ENCODE measurements at places on chromosomes 3 and 15. TPM values are rescaled to one million over a fixed set of nuclear protein-coding genes. Genes with fewer than 3 reads are reported as not detected.

ARGFX gene
- not detected for total RNA-seq

GOLGA8T gene
- total RNA-seq = not detected

GALNT15 gene
- total RNA-seq = 63.9 TPM

PLA2G4E gene
- 9.7 TPM for total RNA-seq

PLS1 gene
- total RNA-seq = 27.8 TPM

KCNMB2 gene
- 0.19 TPM for total RNA-seq

ACTRT3 gene
- 3.1 TPM for total RNA-seq

- no peaks in the 10 kb centered on the region for H3K4me1 ChIP-seq
- no peak within 1 kb of the TSS for H3K27ac ChIP-seq
- H3K4me3 ChIP-seq = no peak within 1 kb of the TSS
- H3K36me3 ChIP-seq = no peaks in the 10 kb centered on the region
- H3K27me3 ChIP-seq = no peaks in the 10 kb centered on the region
- no peak for DNase-seq
Observed at GRCh38 chr3:130081351-130081881, at the start of gene ALG1L2. Gene ALG1L2 (plus strand): TSS chr3:130081831. CDS start chr3:130082017, 186 bp downstream.

DNA sequence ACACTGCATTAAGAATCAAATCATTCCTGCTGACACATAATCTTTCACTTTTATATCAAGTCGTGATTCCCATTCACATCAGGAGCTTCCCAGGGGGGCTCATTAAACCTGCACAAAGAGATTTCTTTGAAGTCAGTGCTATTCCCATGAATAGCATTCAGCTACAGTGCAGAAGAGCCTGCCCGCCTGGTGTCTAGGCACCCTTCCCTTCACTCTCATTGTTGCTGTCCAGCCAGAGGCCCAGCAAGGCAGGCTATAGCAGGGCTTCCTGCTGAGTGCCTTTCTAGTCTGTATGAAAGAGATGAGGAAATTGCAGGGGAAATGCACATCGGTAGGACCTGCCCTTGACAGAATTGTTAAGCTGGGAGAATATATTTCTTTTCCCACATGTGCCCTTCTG, 4.5 kb upstream of the GJD2 start:
- H3K4me1 ChIP-seq = no peaks in the 10 kb centered on the region
- H3K4me3 ChIP-seq = no peak overlapping the region
- no peak overlapping the region for H3K27ac ChIP-seq
- DNase-seq = no peak
- peaks cover 7% of the 10 kb centered on the region for H3K27me3 ChIP-seq

DNA sequence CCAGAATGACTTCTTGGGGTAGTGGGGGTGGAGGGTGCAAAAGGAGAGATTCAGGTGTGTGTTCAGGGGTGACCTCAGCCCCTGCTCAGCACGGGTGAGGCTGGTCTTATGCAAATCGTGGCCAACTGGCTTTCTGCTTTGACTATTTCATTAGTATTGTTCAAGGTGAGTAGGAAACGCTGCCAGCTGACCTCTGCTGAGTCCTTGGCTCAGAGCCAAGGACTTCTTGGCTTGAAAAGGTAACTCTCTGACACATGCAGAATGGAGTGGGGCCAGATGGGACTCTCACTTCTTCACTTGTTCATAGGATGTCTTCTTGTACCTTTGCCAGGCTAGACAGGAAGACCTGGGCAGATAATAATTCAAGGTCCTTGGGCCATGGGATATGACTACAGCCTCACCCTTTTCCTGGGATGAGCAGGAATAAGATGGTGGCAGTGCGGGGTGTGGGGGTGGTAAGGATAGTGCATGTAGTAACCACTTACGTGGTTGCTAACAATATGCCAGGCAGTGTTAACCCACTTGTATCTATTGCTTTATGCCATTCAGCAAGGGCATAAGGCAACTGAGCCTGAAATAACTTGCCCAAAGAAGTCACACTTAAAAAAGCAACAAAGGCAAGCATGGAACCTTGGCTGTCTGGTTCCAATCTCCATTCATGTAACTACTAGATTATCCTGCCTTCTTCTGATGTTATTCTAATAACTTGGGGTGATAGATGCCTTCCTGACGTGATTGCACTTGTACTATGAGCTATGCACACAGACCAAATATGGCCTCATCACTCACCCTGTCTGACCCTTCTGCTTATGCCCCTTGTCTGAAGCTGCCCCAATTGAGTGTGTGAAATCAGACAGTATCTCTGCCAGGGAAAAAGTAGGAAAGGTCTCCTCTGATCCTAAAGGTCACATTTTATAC, 193.1 kb downstream of the NR1D2 start:
- no peak for DNase-seq
- H3K4me3 ChIP-seq = no peak overlapping the region
- H3K27ac ChIP-seq = peak overlapping the region; percentile 67
- no peaks in the 10 kb centered on the region for H3K27me3 ChIP-seq
- no peaks in the 10 kb centered on the region for H3K36me3 ChIP-seq

DNA sequence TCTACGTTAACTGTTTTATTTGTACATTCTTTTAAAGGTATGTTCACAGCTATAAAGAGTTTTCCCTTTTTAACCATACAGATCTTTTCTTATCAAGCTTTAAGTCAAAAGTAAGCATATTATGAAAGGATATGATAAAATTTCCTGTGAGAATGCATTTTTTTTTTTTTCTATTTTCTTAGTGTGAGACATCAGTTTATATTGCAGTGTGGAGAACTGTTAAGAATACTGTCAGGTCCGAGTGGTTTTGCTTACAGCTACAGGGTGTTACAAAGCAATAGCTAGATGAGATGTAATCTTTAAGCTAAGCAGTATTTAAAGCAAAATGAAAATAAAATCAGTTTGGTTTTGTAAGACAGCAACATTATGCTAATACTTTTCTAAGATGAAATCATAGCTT, 133.2 kb downstream of the SLC25A26 start:
- no peak for DNase-seq
- H3K36me3 ChIP-seq = no peaks in the 10 kb centered on the region
- no peak overlapping the region for H3K4me3 ChIP-seq
- no peak overlapping the region for H3K27ac ChIP-seq

GRCh38 chr3:72052841-72053409, 268.0 kb upstream of the PROK2 start:
- H3K4me1 ChIP-seq = no peaks in the 10 kb centered on the region
- no peak overlapping the region for H3K27ac ChIP-seq
- H3K36me3 ChIP-seq = no peaks in the 10 kb centered on the region

DNA sequence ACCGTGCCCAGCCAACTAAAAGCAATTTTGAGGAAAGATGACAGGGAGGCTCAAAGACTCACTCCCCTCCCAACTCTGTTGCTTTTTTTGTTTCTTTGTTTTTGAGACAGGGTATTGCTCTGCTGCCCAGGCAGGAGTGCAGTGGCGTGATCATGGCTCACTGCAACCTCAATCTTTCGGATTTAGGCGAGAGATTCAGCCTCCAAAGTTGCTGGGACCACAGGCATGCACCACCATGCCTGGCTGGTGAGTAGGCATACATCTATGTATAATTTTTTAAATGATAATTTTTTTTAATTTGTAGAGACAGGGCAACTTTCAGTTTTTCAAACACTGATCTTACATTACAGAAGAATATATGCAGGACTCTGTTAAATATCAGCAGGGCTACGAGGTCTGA, 15.8 kb upstream of the THUMPD3 start:
- H3K4me1 ChIP-seq = peaks cover 19% of the 10 kb centered on the region
- no peak overlapping the region for H3K27ac ChIP-seq
- no peak for DNase-seq

- DNase-seq = no peak
- no peaks in the 10 kb centered on the region for H3K27me3 ChIP-seq
- peaks cover 3% of the 10 kb centered on the region for H3K4me1 ChIP-seq
- H3K27ac ChIP-seq = no peak overlapping the region
- H3K36me3 ChIP-seq = no peaks in the 10 kb centered on the region
Observed at GRCh38 chr3:178055939-178056338, 480.3 kb upstream of the KCNMB2 start.

DNA sequence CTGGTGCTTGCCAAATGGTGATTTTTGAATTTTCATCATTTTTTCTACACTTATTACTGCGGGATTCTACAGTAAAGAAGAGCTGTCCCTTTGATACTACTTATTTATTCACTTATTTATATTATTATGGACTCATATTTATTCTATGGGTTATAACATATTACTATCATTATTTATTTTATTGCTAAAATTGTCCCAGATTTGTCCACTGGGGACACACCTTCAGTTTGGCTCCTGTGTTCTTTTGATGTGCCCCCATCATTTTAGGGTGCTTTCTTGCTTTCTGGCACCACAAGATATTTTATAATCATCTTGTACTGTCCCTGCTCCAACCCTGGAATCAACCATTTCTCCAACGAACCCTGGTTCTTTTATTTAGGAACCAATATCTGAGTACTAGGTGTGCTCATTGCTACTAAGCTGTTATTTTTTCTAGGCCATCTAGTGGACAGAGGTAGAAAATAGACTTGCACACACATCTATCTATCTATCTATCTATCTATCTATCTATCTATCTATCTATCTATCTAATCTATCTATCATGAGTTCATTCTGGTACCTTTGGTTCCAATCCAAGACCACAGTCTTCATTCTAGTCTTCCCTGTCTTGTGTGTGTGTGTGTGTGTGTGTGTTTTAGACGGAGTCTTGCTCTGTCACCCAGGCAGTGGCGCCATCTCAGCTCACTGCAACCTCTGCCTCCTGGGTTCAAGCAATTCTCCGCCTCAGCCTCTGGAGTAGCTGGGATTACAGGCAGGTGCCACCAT, 16.0 kb downstream of the SLC22A14 start:
- no peaks in the 10 kb centered on the region for H3K27me3 ChIP-seq
- no peak overlapping the region for H3K27ac ChIP-seq

GRCh38 chr15:81924729-81925128, 121.1 kb downstream of the MEX3B start:
- no peak overlapping the region for H3K27ac ChIP-seq
- no peak overlapping the region for H3K4me3 ChIP-seq
- no peaks in the 10 kb centered on the region for H3K36me3 ChIP-seq
- H3K27me3 ChIP-seq = no peaks in the 10 kb centered on the region
- H3K4me1 ChIP-seq = no peaks in the 10 kb centered on the region

DNA sequence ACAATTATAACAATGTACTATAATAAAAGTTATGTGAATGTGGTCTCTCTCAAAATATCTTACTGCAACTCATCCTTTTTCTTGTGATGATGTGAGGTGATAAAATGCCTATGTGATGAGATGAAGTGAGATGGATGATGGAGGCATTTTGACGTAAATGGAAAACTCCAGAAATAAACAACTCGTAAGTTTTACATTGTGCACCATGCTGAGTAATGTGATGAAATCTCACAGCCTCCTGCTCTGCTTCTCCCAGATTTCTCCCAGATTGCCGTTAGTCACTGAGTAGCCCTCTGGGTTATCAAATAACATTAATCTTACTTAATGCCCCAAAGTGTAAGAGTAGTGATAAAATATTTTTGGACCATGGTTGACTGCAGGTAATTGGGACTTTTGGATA, 64.8 kb upstream of the SLCO2A1 start:
- H3K27me3 ChIP-seq = no peaks in the 10 kb centered on the region
- DNase-seq = no peak
- H3K4me3 ChIP-seq = no peak overlapping the region
- no peaks in the 10 kb centered on the region for H3K36me3 ChIP-seq
- H3K27ac ChIP-seq = no peak overlapping the region
- no peaks in the 10 kb centered on the region for H3K4me1 ChIP-seq

GRCh38 chr3:59163953-59164352, 114.1 kb upstream of the CFAP20DC start:
- H3K4me3 ChIP-seq = no peak overlapping the region
- no peak for DNase-seq
- H3K27me3 ChIP-seq = no peaks in the 10 kb centered on the region
- H3K4me1 ChIP-seq = peaks cover 17% of the 10 kb centered on the region

DNA sequence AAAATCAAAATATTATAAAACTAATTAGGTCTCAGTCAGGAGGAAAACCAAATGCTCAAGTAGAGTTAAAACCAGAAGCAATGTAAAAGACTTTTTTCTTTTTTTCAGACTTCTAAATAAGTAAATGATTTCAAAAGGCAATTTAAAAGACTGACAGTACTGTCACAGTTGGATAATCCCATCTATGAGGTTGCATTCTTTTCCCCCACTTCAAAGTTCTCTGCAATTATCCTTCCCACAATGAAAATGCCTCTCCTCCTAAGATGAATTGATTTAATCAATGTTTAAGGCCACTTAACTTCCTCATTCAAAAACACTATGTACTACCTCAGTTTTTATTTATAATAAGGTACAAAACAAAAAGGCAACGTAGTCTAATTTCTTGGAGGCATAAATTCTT, 8.1 kb downstream of the MRPL3 start:
- DNase-seq = no peak
- no peak overlapping the region for H3K4me3 ChIP-seq
- H3K27me3 ChIP-seq = no peaks in the 10 kb centered on the region
- no peak overlapping the region for H3K27ac ChIP-seq
- H3K36me3 ChIP-seq = peaks cover 98% of the 10 kb centered on the region

DNA sequence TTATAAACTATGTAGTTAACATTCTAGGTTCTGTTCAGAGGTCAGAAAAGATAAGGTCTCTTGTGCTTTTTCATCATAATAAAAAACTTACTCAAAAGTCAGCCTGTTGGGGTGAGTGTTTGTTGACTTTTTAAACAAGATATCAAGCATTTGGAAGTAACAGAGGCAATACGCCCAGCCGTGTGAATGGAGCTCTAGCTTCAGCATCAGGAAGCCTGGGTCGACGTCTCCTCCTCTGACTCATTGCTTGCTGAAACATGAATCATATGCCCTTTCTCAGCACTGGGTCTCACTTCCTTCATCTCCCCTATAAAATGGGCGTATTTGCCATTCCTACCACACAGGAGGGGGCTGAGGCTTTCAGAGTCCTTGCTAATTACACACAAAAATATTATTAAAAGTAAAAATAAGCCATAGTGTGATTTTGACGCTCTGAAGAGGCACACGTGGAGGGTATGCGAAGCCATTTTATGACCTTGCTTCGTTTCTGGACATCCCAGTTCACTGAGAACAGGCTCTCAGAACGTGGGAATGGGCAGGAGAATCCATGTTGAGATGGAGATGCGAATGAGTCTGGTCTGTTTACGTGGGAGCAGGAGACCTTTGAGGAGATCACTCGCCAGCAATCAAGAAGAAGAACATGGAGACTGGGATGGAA, 220.8 kb upstream of the TPRG1 start:
- peaks cover 75% of the 10 kb centered on the region for H3K4me1 ChIP-seq
- H3K4me3 ChIP-seq = no peak overlapping the region
- DNase-seq = no peak
- no peaks in the 10 kb centered on the region for H3K36me3 ChIP-seq
- H3K27ac ChIP-seq = peak overlapping the region; percentile 97
